ENCODE measurements at places on chromosomes 7 and 10.

- DNase-seq = peak; percentile 47
Measured at GRCh38 chr7:28096713-28097112, 83.9 kb downstream of the JAZF1 start.

GRCh38 chr7:150736864-150737263 lies 354 bp upstream of the GIMAP5 start:
- DNase-seq = no peak

- DNase-seq = no peak
Measured at GRCh38 chr10:7567911-7568620, 98.7 kb downstream of the ITIH5 start.

DNA sequence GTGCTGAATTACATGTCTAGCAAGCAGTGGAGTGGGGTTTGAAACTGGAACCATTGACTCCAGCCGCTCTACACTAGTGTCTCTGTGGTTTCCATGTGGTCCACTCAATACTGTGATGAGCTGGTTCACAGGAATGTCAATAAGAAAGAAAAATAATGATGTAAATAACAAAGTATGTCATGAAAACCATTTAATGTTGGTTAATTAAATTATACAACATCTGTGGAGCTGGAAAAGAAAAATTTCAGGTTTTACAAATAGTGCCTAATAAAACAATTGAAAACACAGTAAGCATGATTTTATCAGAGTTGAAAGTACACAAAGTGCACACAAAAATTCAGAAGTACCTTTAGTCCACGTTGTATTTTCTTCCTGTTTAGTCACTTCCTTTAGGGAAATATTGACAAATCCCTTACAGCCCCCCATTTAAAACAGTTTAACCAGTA lies 28.7 kb upstream of the NAMPT start:
- DNase-seq = no peak

GRCh38 chr7:113892818-113893217 lies 26.0 kb downstream of the PPP1R3A start:
- no peak for DNase-seq

- no peak for DNase-seq
Measured at GRCh38 chr10:121405549-121405948, 192.7 kb downstream of the FGFR2 start.

DNA sequence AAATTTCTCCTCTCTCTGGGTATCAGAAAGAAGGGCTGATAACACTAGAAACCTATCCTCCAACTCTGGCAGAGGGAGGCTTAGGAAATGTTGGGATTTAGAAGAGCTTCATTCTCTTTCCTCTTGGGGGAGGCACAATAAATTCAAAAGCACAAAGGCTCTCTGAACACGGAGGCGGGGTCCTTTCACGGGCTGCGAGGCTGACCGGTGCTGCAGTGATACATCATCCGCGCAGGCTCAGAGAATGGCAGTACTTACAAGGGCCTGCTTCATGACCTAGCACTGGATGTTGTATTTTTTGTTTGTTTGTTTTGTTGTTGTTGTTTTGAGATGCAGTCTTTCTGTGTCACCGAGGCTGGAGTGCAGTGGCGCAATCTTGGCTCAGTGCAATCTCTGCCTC lies 306.2 kb downstream of the SORCS3 start:
- no peak for DNase-seq

DNA sequence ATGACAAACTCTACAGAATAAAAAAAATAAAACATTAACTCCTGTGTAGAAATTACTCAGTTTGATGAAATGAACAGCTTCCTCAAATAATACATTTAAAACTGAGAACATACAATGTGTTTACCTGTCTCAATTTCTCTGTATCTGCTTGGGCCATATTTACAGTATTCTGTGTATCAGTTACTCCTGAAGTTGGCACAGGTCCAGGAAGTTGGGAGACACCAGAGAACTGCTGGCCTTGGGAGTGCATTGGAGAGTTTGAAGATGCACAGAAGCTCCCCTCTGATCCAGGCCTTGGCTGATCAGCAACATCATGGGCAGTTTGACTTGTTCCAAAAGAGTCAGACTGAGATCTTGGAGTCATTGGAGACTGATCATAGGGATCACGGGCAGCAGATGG lies 155.1 kb downstream of the GALNT11 start:
- DNase-seq = no peak

DNA sequence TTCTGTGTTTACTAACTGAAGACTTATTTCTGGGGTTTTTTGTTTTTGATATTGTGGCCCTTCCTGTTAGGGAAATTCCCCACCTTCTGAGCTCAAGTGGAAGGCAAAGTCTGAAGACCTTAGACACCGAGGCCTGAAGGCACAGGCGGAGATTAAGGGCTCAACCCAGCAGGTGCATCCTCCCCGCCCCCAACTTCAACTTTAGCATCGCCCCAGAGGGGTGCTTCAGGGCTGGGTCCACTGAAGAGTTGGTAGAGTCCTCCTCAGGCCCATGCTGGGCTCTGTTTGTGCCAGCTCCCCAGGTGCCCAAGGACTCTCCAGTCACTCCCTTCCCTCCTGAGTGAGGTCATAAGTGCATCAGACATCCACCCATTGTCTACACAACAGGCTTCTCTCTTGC lies 9.4 kb upstream of the PPIA start:
- no peak for DNase-seq

GRCh38 chr10:126448091-126448490 lies 59.8 kb upstream of the ADAM12 start:
- DNase-seq = no peak

- DNase-seq = no peak
Measured at GRCh38 chr7:27107391-27108381, 5.2 kb upstream of the HOXA2 start.

GRCh38 chr10:86443069-86443468 lies 76.5 kb upstream of the GRID1 start:
- DNase-seq = no peak

DNA sequence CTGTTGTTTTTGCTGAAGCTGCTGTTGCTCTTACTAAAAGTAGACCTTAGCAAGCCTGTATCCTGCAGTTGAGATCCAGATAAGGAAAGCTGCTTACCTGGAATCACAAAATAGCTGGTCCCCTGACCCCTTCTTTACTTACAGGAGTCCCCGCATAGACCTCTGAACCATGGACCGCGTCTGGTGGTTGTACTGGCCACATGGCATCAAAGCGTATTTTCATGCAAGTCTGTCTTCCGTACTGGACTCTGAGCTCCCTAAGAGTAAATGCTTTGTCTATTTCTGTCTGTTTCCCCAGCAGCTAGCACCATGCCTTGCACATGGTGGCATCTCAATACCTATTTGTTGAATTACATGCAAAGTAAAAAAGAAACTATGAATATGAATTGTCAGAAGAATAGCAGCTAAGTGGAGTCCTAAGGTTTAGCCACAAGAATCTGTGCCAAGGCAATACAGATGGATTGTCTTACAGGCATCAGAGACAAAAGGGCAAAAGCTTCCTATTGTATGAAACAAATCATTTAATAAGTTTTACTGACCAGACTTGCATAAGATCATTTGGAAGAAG lies 159.2 kb downstream of the PAXIP1 start:
- no peak for DNase-seq

DNA sequence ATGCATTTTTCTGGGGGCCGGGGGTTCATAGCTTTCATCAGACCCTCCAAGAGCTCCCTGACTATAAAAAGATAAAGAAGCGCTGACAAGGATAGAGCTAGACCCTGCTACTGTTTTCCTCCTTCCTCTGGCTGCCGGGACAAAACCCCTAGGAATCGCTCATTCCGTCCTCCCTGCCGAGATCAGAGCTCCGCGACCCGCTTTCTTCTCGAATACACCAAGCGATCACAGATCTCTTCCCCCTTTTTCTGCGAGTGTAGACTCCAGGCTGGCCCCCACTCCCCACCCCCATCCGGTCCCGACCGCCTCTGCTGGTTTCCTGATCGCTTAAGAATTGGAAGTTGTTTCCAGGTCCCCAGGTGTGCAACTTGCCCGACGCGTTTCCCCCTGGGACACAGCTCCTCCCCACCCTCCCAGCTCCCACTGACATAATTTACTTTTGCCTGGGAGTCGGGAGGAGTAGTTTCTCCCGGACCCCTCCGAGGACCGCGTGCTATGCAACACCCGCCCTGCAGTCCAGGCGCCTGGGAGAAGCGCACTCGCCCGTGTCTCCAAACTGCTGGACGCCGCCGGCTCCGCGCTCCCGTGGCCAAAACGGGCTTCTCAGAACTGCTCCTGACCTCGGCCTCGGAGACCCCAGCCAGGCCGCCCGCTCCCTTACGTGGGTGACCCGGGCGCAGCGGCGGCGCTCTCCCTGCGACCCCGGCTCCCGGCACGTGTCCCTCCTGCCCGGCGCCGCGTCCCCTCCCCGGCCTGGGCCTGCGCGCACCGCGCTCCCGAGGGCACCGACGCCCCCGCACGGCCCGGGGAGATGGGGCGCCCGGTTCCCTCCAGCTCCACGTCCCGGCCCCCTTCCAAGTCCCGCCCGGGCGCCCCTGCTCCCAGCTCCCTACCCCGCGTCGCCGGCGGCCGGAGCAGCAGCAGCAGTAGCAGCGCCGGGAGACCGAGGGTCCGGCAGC lies 552 bp downstream of the IL15RA start:
- DNase-seq = peak; percentile 63

DNA sequence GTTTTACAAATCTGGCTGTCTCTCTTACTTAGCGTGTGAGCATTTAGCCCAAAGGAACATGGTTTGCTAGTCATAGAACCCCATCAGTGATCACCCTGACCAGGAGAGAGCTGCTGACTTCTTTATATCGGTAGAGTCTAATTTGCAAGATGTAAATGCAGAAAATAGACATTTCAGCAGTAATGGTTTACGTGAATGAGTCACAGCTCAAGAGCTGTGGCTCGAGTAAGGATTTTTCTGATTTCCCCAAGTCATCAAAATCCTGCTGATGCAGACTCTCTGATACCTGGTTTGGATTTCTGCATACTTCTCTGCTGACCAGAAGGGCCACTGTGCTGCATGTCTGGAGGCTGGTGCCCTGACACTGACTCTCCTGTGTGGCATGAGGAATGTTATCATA lies 25.7 kb downstream of the NUB1 start:
- DNase-seq = no peak

- no peak for DNase-seq
Measured at GRCh38 chr10:5896208-5897052, 6.4 kb downstream of the FBH1 start.

GRCh38 chr7:103120362-103120761 lies 28.5 kb downstream of the NAPEPLD start:
- no peak for DNase-seq

DNA sequence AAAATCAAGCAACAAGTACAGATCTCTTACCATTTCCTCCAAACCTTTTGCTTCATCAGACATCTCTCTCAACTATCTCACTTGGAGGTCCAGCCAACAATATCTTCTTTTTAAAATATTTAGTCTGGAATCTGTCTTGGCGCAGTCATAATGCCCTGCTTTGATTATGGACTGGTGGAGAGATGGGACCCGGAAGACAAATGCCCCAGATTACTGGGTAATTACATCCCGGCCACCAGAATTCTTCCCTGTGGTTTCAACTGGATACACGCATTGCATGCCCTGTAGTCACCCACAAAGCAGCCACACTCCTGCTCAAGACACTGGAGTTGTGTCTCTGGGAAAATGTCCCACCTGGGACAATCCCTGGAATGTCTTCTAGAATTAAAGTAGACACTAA lies 65.5 kb downstream of the BPGM start:
- no peak for DNase-seq

GRCh38 chr10:70940834-70941568 lies 52.6 kb upstream of the PCBD1 start:
- no peak for DNase-seq

DNA sequence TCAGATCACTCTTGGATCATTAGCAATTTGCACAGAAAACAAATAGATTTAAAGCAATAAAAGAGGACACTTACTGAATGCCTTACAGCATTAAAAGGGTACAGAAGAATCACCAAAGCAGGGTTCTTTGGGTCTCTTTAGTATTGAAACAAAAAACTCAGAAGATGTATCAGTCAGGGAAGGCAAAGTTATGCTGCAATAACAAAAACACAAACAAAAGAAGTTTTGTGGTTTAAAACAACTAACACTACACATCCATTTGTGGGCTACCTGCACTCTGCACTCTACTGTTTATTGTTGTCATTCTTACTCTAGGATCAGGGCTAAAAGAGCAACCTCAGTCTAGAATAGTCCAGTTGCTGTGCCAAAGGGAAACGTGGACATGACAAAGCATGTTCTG lies 216.4 kb downstream of the GPAM start:
- DNase-seq = no peak

DNA sequence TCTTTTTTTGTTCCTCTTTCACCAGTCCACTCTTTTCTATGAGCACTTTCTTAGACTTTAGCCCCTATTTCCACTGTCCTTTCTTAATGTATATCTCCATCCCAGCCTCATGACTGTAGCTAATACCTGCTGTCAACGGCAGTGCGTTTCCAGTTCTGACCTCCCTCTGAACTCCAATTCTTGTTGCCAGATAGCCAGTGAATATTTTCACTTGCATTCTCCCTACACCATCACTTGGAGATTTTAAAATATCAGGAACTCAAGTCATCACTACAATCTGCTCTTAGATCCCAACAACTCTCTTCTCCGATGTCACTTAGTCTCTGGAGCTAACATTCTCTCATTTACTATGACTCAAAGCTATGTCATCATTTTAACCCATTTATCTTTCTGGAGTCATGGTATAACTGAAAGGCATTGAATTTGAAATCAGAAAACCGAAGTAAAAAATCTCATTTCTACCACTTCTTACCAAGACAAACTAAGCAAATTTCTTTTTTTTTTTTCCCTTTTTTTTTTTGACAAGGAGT lies 5.1 kb upstream of the SLC16A12 start:
- DNase-seq = no peak

DNA sequence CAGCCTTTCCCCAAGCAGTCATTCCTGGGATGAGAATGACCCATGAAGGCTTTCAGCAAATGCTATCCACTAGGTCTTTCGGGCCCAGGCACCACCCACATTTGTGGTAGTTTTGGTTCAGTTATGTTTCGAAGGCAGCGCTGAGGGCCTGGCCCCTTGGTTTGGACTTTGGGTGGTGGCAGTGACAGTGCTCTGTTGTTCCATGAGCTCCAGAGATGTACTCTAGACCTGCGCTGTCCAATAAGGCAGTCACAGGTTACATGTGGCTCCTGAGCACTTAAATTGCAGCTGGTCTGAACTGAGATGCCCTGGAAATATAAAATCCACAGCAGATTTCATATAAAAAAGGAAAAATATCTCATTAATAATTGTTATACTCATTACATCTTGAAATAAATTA lies 209.6 kb downstream of the CCSER2 start:
- no peak for DNase-seq
